ENCODE measurements at places on chromosomes 2 and 18.

GRCh38 chr2:78779761-78780160 lies 245.7 kb upstream of the REG3G start:
- no peak for DNase-seq

GRCh38 chr18:23889907-23890306 lies 124.6 kb upstream of the TTC39C start:
- no peak for DNase-seq

GRCh38 chr2:65227020-65227455 lies 593 bp upstream of the ACTR2 start:
- DNase-seq, result peak; percentile 6

DNA sequence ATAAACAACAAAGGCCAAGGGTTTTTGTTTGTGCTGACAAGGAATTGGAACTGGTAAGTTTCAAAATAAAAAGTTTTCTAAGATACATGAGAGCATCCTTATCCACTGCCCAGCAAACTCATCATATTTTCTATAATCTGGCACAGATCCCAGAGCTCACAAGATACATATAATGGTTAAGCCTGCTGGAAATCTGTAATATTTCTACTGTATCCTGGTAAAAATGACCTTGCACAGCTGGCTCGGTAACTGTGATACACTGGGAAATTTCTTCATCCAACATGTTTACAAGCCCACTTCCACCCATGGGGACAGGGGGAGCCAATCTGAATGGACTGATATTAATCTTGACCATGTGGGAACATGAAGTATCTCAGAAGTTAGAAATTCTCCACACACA lies 425.4 kb upstream of the MMADHC start:
- DNase-seq, result no peak

GRCh38 chr2:5325523-5325922 lies 366.7 kb upstream of the SOX11 start:
- DNase-seq, result no peak
